ENCODE measurements at places on chromosomes 3 and 15.

DNA sequence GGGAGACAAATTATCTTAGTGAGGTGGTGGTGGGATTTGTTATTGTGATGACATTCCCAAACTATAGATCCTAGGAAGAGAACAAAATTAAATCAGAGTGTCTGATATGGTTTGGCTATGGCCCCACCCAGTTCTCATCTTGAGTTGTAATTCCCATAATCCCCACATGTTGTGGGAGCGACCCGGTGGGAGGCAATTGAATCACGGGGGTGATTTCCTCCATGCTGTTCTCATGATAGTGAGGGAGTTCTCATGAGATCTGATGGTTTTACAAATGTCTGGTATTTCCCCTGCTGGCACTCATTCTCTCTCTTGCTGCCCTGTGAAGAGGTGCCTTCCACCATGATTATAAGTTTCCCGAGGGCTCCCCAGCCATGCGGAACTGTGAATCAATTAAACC is 62.0 kb downstream of the RPL22L1 start:
- DNase-seq: no peak

DNA sequence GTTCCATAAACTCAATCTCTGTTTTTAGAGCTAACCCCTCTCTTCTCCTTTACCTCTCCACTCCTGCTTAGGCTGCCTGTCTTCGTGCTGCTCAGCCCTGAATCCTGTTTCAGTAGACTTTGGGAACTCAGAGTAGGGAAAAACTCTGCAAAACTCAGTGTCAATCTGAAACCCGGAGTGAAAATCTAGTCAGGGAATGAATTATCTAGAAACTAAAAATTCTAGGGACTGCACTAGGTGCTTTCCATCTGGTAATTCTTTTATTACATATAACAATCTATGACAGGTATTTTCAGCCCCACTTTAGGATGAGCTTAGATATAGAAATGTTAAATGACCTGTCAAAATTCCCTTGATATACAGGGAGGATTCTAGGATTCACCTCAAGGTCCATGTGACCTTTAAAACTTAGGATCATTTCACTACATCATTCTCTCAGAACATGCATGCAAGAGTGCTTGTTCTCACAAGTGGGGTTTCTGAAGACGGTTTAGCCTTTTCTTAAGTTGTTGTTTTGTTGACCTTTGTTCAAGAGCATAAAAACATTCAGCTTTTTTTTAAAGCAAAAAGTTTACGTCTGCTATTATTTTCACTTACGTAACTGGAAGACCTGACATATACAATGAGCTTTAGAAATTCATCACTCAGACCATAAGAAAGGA is 108.2 kb upstream of the MBNL1 start:
- DNase-seq: no peak

DNA sequence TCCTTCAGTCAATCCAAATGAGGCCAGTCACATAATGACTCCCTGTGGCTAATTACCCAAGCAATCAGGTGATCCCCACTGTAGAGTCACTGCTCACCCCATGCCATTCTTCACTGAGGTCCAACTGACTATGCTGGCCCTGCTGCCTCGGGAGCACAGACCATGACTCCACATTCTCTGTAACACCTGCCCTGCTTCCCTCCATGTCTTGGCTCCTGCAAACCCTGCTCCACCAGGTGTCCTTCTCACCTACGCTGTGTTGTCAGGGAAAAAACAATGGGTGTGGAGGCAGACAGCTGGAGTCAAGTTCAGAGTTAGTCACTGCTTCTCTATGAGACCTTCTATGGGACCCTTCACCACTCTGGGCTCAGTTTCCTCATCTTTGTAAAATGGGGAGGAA is 6.1 kb upstream of the SFMBT1 start:
- DNase-seq: no peak

GRCh38 chr15:34953851-34954250 is 15.7 kb downstream of the AQR start:
- DNase-seq: no peak

GRCh38 chr3:51671734-51672475 is 853 bp downstream of the TEX264 start:
- DNase-seq: no peak

All from cortex of kidney (tissue), 1 donor.